Cortex of kidney (tissue), 1 donor: ENCODE measurements at places on chromosomes 2 and 18.

DNA sequence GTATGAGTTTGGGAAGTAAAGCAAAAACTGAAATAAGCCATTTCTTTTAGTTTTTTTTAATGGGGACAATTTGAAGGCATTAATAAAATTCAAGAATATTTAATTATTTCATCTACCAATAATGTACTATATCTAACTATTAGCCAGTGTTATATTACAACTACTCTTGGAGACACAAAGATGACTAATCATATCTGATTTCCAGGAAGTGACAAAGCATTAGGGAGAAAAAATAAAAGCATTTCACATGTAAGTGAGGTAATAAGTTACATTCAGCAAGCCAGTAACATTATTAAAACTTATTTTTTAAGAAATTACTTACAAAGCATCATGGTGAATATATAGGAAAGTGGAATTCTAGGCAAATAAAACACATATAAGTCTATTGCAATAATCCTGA lies 781.3 kb upstream of the NRXN1 start:
- DNase-seq, result no peak

- DNase-seq, result no peak
Measured at GRCh38 chr2:232897598-232898408, 27.7 kb downstream of the SNORC start.

- no peak for DNase-seq
Measured at GRCh38 chr2:4020649-4021048, 317.3 kb downstream of the DCDC2C start.

DNA sequence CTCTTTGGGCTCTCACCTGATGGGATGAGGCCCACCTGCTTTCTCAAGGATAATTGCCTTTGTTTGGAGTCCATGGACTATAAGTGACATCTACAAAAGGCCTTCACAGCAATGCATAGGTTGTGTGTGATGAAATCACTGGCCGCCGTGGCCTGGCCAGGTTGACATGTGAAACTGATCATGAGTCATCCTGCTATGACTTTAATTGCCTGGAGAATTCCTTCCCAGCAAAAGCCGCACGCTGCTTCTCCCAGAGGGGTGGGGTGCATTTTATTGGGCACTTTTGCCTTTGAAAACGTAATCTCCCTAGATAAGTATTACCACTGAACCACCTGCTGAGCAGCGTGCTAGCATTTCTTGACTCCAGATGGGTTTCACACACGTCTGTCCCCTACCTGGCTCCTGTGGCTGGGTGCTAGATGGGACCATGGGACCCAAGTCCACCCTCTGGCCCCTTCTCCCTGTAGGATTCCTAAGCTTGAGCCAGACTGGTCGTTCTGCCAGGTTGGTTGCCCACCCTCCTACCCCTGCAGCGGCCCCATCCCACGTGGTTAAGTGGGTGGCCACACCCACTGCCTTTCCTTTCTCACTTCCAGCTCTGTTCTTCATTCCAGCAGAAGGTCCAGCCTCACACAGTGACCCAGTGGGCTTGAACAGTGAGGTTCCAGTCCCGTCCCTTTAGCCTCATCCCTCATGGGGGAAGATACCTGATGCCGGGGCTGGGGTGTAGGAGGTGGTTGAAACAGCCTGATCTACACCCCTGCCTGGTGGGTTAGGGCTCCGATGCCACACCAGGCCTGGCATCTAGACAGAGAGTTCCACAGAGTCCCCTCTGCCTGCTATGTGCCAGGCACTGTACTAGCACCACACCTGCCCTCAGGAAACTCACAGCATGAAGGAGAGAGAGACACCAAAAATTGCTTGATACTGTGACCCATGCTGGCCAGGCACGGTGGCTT lies 89.6 kb downstream of the GBX2 start:
- DNase-seq, result no peak

DNA sequence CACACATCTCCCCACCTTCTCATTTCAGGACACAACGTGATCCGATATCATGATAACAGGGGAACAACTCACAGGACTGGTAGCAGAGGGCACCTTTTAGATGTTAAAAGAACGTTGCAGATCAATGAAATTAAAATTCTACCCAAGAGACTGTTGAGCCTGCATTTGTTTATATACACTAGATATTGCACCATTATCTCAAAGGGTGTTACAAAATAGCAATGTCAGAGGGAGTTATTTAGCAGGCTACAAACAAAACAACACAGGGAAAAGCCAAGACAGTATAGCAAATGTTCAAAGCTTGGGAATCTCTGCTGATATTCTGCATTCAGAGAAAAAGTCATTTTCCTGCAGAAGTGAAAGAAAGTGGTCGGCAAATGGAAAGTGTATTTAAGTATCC lies 139.5 kb downstream of the MYO5B start:
- no peak for DNase-seq

GRCh38 chr18:50711386-50711785 lies 108.4 kb downstream of the MRO start:
- no peak for DNase-seq

GRCh38 chr18:50558948-50559751 lies 737 bp upstream of the MAPK4 start:
- DNase-seq, result no peak
